ENCODE measurements at places on chromosomes 2 and 18.

- DNase-seq: no peak
Measured at GRCh38 chr2:176066645-176067588, 16.8 kb downstream of the EVX2 start.

DNA sequence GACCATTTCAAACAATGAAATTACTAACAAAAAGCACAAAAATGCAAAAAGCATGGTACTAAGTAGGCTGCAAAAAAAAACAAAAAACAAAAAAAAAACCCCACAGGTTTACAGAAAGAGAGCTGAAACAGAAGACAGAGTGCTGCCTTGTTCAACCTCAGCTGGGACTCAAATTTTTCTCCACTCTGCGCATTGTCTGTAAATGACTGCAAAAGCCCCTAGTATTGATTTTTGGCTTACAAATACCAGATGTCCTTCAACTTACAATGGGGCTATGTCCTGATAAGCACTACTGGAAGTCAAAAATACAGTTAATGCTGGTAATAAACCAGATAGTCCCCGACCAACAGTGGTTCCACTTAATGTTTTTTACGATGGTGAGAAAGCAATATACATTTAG is 42.2 kb downstream of the UBE2E3 start:
- no peak for DNase-seq

DNA sequence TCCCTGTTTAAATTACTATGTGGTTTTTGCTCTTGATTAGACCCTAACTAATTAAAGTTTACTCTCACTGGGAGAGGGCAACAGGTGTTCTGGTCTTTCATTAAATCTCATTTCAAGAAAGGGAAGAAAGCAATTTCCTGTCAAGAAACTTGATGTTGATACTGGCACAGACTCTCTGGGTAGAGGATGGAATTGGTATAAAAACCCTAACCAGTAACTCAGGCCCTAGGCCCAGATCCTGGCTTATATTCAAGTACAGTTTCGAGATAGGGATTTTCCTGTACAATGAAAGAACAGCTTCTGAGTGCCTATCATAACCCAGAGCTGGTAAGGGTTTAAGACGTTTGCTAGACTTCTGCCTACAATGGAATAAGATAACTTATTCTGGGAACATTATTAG is 61.6 kb upstream of the ACYP2 start:
- no peak for DNase-seq

DNA sequence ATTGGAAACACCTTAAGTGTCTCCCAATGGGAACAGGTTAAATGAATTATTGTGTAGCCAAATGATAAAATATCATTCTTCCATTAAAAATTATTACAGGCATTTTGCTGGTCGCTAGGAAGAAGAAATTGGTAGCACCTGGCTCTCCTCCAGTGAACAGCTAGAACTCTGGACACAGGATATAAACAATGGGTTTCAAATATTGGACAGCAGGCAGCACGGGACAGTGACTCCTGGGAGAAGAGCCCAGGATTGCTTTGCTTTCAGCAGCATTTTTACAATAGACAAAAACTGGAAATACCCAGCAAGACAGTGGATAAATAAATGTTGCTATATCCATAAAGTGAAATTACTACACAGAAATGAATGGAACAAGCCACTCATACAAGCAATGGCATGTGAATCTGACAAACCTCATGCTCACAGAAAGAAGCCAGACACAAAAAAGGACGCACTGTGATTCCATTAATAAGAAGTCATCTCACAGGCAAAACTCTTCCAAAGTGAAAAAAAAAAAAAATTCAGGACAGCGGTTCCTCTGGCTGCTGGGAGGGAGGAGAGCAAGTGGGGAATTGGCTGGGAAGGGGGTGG is 50.5 kb downstream of the LAMA1 start:
- no peak for DNase-seq

DNA sequence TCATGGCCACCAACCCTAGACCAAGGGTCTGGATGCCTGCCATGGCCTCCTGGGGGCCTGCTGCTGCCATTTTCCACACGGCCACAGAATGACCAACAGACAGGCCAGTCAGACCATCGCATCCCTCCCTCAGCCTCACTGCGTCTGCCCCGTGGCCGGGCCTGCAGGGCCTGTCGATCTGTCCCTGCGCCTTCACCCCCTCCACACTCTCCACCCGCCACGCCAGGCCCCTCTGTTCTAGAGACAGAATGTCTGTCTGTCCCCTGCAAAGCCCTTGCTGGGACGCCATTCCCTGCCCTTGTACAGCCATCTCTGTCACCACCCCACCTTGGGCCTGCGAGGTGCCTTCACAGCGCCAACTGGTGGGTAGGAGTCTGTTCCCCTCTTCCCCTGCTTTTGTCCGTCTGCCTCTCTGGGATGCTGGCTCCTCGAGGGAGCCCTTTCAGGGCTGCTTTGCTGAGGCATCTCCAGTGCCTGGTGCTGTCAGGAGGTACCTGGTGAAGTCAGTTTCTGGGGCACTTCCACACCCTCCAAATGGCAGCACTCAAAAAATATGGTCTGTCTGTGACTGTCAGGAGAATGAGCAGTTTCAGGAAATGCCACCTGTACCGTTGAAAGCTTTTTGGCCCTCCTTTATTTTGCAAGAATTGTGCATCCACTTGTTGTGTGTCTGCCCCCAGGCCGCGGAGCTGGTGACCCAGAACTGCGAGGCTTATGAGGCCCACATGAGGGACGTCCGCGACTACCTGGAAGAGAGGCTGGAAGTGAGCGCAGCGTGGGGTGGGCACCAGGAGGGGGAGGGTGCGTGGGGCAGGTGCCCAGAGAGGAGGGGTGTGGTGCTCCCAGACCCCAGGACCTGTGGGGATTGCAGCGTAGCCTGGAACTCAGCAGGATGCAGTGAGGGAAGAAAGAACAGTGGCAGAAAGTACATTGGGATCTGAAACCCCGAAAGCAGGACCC is 6.7 kb upstream of the ESPNL start:
- no peak for DNase-seq

- DNase-seq: peak; percentile 75
Measured at GRCh38 chr2:176653479-176654443, 384.5 kb downstream of the MTX2 start.

GRCh38 chr2:219302412-219302968 is 6.7 kb downstream of the PTPRN start:
- DNase-seq: no peak

DNA sequence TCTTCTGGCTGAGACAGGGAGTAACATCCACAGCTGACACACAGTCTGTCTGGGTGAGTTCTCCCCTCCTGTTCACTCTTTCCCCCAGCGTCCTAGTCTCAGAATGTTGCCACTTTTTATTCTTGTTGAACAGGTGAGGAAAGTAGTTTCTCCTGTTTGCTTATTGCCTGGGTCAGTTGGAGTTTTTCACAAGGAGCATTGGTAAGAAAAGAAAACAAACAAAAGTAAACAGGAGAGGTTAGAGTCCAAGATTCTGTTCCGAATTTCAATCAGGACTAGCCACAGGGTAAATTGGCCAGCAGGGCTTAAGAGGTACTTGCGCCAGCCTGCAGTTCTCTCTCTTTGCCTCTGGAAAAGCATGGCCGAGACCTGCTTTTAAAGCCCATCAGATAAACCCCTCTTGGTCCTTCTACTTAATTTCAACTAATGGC is 255.0 kb upstream of the EPAS1 start:
- DNase-seq: no peak
